ENCODE measurements at places on chromosomes 11 and 22.

GRCh38 chr22:20520093-20520511, 12.7 kb downstream of the MED15 start:
- no peak for DNase-seq

DNA sequence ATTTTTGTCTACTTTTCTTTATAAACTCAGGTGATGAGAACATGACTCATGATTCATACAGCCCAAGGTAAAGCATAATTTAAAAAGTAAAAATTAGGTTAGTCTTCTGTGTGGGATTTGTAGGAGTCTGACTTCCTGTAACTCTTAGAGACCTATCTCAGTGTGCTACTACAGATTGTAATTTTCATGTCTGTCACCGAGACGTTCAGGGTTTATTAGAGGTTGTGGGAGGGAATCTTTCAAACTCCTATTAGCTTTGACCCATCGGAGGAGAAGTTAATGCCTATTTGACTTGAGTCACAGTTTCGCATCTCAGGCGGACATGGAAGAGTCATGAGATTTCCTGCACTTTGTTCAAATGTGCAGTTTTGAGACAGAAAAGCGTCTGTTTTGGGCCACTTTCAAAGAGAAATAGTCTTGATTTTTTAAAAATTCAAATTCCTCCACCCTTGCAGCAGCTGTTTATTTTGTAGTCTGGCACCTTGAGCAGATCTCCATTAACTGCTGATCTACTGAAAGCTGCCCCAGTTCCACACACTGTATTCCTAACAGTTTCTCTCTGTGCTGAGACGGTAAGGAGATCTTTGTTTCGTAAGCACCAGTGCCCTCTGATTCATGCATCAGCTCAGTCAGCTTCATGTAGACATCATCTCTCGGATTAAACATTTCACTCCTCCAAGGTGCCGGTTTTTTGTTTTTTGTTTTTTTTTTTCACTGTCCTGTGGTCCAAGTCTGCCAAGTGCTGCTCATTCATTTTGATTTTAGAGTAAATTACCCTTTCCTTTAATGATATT, 24.3 kb downstream of the ALKBH3 start:
- no peak for DNase-seq

- no peak for DNase-seq
Measured at GRCh38 chr11:316891-317301, 3.1 kb downstream of the IFITM1 start.

GRCh38 chr11:120985718-120986569, 38.0 kb upstream of the TBCEL start:
- DNase-seq = no peak

- no peak for DNase-seq
Measured at GRCh38 chr22:16958475-16958874, 49.5 kb downstream of the GAB4 start.

- no peak for DNase-seq
Measured at GRCh38 chr11:74233683-74234082, 62.6 kb downstream of the PPME1 start.

DNA sequence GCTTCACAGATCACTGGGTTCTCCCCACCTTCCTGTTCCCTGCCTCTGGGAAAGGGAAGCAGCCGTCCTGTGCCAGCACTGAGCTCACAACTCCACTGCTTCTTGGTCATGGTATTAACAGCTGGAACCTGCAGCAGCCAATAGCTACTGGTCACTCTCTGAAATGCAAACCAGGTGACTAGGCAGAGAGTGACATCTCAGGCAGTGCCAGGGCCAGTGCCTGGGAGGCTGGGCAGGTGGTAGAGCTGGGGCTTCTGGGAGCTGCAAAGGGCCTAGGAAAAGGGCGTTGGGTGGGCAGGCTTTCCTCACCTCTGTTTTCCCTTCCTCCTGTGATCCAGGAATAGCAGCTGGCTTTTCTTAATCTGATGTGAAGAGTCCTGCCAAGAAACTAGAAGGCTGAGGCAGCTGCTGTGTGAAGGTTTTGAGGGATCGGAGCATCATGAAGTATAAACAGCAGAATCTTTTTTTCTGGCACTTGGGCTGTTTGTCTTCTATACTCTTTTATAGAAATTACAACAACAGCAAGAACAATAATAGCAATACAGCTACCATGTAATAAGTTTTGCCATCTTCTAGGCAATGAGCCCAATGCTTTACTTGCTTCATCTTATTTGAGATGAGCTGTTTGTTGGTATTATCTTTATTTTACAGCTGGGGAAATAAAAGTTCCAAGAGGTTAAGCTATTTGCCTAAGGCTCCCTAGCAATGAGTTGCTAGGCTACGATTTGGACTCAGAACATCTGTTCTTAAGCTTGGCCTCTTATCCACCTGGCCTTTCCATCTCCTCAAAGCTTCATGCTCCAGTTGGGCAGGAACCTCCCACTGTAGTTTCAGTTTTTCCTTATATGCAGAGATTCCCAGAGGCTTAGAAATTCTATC, 22.0 kb upstream of the CD44 start:
- no peak for DNase-seq

- DNase-seq = no peak
Measured at GRCh38 chr22:19921544-19922081, 20.0 kb upstream of the COMT start.

GRCh38 chr11:134066943-134067885, 1.7 kb upstream of the JAM3 start:
- no peak for DNase-seq

DNA sequence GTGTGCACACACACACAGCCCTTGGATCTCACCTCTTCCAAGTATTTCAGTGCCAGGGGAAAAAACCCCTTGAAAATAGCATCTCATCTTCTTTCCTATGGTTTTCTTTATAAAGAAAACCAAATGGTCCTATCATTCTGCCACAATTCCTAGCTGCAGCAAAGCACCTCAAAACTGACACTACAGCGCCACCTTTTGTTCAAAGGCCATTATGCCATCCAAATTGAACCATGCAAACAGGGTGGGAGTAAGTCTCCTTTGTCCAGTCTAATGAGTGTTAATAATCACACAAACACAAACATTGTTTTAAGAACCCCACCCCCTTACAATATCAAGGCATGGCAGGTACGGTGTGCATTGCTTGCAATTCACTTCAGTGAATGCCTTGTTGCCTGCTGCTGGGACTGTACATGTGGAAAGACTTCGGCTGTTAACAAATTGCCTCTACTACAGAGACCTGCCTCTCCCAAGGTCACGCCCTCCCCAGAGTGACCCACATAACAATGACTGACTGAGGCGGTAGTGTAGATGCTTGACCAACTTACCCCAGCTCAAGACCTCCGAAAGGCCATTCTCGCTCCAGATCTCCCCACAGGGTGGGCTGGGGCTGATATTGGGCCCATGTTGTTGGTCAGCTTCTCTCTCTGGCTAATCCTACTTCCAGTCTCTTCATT, 31.7 kb downstream of the FAM181B start:
- no peak for DNase-seq

GRCh38 chr11:2891326-2892214, 6.0 kb upstream of the CDKN1C start:
- no peak for DNase-seq

GRCh38 chr11:119248750-119249670, 42.9 kb downstream of the CBL start:
- no peak for DNase-seq

- DNase-seq = no peak
Measured at GRCh38 chr11:132137981-132138313, 767.5 kb downstream of the NTM start.

- no peak for DNase-seq
Measured at GRCh38 chr11:33211580-33211979, 45.6 kb upstream of the HIPK3 start.

GRCh38 chr11:120747850-120748814, 236.6 kb downstream of the GRIK4 start:
- no peak for DNase-seq

GRCh38 chr11:99366546-99366945, 345.8 kb downstream of the CNTN5 start:
- DNase-seq = no peak

GRCh38 chr11:1129143-1129610, 28.6 kb upstream of the MUC5AC start:
- no peak for DNase-seq

DNA sequence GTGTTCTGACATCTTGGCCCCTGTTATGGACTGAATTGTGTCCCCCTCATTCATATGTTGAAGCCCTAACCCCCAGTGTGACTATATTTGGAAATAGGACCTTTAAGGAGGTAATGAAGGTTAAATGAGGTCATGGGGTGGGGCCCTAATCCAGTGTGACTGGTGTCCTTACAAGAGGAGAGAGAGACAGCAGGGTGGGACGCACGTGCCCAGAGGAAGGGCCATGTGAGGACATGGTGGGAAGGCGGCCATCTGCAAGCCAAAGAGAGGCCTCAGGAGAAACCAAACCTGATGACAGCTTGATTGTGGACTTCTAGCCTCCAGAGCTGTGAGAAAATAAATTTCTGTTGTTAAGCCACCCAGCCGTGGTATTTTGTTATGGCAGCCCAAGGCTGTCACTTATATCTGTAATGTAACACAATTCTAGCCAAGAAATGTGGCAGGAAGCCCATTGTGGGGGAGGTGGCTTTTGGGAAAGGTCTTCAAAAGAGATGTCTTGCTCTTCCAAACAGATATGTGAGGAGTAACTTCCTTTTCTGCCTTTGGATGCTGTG, 23.7 kb downstream of the SLC22A6 start:
- no peak for DNase-seq

DNA sequence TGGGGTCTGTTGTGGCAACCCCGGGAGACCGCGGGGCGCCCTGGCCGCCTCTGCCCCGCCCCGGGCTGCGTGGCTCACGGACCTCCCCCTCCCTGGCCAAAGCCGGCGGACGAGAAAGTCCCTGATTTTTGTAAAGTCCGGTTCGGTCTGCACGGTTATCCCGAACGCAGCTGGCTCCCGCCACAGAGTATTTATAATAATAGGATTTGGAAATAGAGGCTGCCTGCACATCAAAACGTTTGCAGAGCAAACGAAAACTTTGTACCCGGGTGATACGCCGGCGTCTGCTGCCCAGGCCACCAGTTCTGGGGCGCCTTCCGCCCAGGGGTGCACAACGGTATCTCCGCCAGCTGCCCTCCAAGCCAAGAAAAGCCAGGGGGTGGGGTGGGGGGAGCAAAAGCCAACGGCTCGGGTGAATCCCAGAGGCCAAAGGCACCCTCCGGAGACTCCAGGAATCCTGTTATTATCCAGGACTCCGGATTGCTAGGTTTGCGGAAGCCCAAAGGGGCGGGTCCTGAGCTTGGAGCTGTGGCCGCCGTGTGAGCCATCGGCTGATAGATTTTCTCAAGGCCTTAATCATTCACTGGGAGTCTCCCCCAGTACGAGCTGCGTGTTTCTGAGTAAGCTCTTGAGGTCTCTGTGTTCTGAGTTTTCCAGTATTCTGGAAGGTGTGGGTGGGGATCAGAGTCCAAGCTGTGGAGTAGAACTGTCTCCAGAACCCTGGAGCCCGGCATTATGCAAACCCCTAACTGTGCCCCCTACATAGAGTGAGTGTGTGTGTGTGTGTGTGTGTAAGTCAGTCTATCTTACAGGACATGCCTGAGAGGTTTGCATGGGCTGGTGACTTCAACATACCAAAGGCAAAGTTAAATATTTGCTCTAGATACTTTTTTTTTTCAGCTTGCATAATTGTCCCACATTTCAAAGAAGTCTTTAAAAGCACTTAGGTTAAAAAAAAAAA, 673 bp upstream of the SHANK2 start:
- DNase-seq = peak; percentile 63

DNA sequence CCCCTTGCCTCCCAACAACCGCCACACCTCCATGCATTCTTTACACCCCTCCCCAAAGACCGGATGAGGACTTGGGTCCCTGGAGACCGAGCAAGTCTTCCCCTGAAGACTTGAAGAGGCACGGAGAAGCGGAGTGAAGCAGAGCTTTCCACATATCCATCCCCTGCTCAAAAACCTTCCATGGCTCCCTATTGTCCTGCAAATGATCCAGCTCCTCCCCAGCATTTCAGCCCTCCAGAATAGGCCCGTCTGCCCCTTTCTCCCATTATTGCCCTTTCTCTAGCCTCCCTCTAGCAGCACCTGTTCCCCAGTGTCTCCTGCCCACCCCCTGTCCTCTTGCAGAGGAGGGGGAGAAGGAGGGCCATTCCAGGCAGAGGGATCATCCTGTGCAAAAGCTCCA, 59.8 kb downstream of the CYTH4 start:
- DNase-seq = no peak

DNA sequence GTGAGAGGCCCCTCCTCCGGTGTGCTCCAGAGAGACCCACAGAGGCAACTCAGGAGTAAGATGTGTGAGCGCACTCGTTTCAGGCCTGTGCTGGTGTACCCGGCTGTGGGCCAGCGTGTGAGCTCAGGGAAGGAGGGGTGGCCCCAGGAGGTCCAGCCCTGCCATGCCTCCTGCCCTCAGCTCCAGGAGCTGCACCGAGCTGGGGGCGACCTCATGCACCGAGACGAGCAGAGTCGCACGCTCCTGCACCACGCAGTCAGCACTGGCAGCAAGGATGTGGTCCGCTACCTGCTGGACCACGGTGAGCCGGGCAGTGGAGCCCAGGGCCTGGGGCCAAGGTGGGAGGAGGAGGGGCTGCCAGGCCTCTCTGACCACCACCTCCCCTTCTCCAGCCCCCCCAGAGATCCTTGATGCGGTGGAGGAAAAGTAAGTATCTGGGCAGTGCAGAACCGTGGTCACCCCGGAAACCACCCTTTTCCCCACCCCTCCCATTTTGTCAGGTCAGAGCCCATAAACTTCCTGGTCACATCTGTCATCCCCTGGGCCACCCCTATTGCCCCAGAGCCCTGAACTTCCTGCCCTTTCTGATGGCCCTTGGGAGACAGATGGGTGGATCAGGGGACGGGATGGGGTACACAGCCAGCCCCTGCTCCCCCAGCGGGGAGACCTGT, 2.5 kb upstream of the MDK start:
- no peak for DNase-seq

DNA sequence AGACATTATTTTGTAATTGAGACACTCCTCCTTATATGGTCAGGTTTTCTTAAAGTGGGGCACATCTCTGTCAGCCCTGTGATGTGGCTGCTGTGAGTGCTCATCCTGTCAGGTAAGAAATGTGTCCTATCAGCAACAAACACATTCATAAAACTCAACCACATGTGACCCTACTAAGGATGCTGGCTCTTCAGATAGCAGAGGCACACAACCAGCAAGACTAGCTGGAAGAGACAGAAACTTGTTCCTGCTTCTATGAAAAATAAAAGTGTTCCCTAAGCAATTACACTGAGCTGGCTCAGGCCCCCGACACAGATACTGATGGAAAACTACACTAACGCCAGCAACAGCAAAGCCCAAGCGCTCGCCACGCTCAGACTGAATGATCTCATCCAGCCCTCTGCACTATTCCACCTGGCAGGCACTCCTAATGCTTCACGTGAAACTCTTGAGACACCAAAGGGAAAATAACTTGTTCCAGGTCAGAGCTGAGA, 49.8 kb upstream of the CYP2D6 start:
- no peak for DNase-seq

DNA sequence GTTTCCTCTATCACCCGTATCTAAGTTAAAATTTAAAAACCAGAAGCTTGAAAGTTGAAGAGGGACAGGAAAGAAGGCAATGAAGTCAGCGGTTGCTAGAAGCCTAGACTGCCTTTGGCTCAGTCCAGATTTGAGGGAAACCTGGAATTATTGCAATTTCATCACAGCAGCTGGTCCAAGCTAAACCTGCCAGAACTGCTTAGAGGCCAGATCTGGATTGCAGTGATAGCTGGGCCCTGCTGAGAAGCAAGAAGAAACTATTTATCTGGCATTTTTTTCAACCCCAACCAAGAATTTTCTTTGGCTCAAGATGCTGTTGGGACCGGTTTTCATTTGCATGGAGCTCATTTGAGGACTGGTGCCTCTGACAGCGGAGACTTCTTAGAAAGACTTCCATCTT, 121.5 kb upstream of the TEAD1 start:
- no peak for DNase-seq

GRCh38 chr22:17705546-17705945, 67.0 kb downstream of the BCL2L13 start:
- DNase-seq = no peak

All from HS-27A (cell line).